ENCODE measurements at places on chromosomes 6 and 20.

GRCh38 chr6:165701564-165702354 lies 38.7 kb upstream of the PDE10A start:
- peaks cover 2% of the 10 kb centered on the region for H3K4me1 ChIP-seq
- no peaks in the 10 kb centered on the region for H3K27me3 ChIP-seq
- no peaks in the 10 kb centered on the region for H3K36me3 ChIP-seq
- no peak for DNase-seq

DNA sequence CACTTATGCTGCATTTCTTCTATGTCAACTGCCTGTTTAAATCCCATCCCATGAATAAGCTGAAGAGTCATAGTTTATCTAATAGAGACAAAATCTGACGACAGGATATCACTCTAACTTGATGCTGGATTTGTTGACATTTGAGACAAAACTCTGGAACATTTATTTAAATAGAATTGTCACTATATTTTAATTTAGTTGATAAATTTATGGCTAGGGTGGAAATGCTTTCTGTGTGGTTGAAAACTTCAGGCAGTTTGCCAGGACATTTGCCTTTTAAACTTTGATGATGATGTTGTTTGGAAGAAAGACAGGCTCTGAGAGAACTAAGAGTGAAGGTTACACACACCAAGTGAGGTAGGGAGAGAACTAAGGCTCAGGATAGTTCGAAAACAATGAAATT lies 68.1 kb downstream of the GJA1 start:
- H3K4me1 ChIP-seq, result peaks cover 3% of the 10 kb centered on the region
- H3K36me3 ChIP-seq, result no peaks in the 10 kb centered on the region

- H3K4me1 ChIP-seq, result no peaks in the 10 kb centered on the region
- H3K27ac ChIP-seq, result no peak overlapping the region
- no peak for DNase-seq
- no peaks in the 10 kb centered on the region for H3K36me3 ChIP-seq
Measured at GRCh38 chr6:130269969-130270635, 47.4 kb upstream of the SAMD3 start.

DNA sequence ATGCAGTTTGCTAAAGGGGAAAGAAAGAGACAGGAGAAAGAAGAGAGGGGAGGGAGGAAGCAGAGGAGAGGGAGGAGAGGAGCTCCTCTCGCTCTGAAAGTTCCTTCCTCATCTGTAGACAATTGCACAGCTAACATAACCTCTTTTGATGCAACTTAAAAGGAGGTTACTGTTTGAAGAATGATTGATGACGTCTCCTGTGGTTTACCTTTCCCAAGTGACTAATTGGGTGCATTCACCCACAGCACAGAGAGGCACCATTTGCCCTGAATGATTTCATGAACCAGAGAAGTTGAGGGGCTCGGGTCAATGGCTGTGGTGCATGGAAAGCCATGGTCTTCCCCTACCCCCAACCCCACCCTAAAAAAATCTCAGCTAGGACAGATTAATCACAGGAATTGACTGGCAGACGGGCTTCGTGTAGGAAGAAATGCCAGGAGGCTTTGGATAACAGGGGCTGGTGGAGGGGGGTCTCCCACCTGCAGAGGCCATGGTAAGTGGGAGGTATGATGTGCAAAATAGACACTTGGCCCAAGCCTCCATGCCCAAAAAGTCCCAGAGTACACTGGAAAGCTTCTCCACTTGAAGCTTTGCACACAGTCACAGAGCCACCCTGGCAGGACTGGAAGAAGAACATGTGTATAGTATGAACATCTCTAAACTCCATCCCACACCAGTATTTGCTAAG lies 213.7 kb downstream of the ANKRD60 start:
- no peaks in the 10 kb centered on the region for H3K36me3 ChIP-seq
- no peaks in the 10 kb centered on the region for H3K27me3 ChIP-seq
- DNase-seq, result no peak
- H3K4me3 ChIP-seq, result no peak overlapping the region
- peaks cover 16% of the 10 kb centered on the region for H3K4me1 ChIP-seq
- H3K27ac ChIP-seq, result no peak overlapping the region

- H3K4me1 ChIP-seq, result no peaks in the 10 kb centered on the region
- no peak overlapping the region for H3K4me3 ChIP-seq
- no peak overlapping the region for H3K27ac ChIP-seq
- no peaks in the 10 kb centered on the region for H3K36me3 ChIP-seq
- H3K27me3 ChIP-seq, result no peaks in the 10 kb centered on the region
Measured at GRCh38 chr6:15090745-15091384, 155.0 kb upstream of the JARID2 start.

DNA sequence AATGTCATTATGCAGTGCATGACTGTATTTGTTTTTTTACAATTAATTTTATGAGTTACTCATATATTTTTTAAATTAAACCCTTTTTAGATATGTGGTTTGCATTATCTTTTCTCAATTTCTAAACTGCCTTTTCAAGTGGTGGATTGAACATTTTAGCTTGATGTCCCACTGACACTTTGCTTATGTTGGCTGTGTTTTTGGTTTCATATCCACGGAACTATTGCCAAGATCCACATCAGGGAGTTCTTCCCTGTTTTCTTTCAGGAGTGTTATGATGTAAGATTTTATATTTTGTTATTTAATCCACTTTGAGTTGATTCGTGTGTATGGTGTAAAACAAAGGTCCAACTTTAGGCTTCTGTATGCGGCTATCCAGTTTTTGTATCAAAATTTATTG lies 1144.9 kb upstream of the EYS start:
- H3K4me3 ChIP-seq, result no peak overlapping the region
- H3K36me3 ChIP-seq, result no peaks in the 10 kb centered on the region
- no peaks in the 10 kb centered on the region for H3K27me3 ChIP-seq

DNA sequence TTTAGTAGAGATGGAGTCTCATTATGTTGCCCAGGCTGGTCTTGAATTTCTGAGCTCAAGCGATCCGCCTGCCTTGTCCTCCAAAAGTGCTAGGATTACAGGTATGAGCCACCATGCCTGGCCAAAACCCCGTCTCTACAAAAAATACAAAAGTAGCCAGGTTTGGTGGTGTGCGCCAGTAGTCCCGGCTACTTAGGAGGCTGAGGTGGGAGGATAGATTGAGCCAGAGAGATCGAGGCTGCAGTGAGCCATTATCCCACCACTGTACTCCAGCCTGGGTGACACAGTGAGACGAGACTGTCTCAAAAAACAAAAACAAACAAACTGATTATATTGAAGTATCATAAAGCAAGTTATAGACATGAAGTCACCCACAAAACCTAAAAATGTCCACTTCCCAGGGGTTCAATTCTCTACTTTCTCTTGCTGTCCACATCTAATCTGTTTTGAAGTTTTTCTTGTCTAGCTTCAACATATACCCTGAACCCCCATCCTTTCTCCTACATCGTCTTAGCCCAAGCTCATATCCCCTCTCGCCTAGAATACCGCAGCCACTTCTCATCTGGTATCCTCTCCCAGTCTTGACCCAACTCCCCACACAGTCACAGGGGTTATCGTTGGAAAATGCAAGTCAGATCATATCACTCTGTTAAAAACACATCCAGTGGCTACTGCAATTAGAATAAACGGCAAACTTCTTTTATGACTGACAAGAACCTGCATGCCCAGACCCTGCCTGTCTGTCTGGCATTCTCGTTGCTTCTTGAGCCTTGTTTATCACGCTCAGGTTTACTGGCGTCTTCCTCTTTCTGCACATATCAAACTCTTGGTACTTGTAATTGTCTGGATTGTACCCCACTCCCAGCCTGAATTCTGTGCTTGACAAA lies 20.1 kb upstream of the NCOA3 start:
- H3K4me1 ChIP-seq, result no peaks in the 10 kb centered on the region
- no peak overlapping the region for H3K27ac ChIP-seq
- H3K27me3 ChIP-seq, result no peaks in the 10 kb centered on the region
- H3K36me3 ChIP-seq, result no peaks in the 10 kb centered on the region

GRCh38 chr20:2101057-2101864 lies at the start of gene STK35:
TSS of gene STK35 (plus strand) at chr20:2101827. CDS start at chr20:2101882, 55 bp downstream.
- H3K4me3 ChIP-seq, result peak within 1 kb of the TSS; percentile 83
- H3K36me3 ChIP-seq, result no peaks in the 10 kb centered on the region
- peaks cover 6% of the 10 kb centered on the region for H3K4me1 ChIP-seq
- no peak for DNase-seq
- no peaks in the 10 kb centered on the region for H3K27me3 ChIP-seq

- no peak for DNase-seq
- H3K4me1 ChIP-seq, result no peaks in the 10 kb centered on the region
- no peak overlapping the region for H3K4me3 ChIP-seq
- no peaks in the 10 kb centered on the region for H3K36me3 ChIP-seq
- no peak overlapping the region for H3K27ac ChIP-seq
- no peaks in the 10 kb centered on the region for H3K27me3 ChIP-seq
Measured at GRCh38 chr6:91904586-91905164, 1317.8 kb upstream of the MAP3K7 start.

- DNase-seq, result no peak
- no peak overlapping the region for H3K27ac ChIP-seq
- H3K4me1 ChIP-seq, result no peaks in the 10 kb centered on the region
- no peaks in the 10 kb centered on the region for H3K36me3 ChIP-seq
- no peak overlapping the region for H3K4me3 ChIP-seq
Measured at GRCh38 chr20:33181482-33182093, 13.6 kb downstream of the BPIFA2 start.

DNA sequence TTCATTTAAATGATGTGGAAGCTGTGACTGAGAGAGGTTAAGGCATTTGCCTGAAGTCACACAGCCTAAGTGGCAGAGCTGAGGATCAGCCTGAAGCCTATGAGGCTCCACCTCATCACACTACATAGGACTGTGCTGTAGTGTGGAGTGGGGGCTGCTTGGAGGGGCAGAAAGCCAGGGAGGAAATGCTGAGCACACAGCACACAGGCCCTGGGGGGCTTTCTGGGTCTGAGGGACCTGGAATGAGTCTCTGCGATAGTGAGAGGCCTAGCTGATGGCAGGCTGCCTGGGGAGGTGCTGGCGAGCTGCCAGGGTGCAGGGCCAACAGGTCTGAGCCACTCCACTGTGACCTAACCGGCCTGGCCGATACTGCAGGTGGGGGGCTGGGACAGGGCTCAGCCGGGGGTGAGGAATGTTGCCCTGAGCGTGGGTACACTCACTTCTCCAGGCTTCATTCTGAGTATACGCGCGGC lies 2.2 kb upstream of the ARHGAP40 start:
- no peak overlapping the region for H3K4me3 ChIP-seq
- H3K36me3 ChIP-seq, result no peaks in the 10 kb centered on the region
- H3K27me3 ChIP-seq, result no peaks in the 10 kb centered on the region
- no peak for DNase-seq

GRCh38 chr20:54093423-54094267 lies 23.3 kb upstream of the BCAS1 start:
- H3K36me3 ChIP-seq, result no peaks in the 10 kb centered on the region
- DNase-seq, result no peak
- no peak overlapping the region for H3K27ac ChIP-seq
- H3K4me3 ChIP-seq, result no peak overlapping the region

DNA sequence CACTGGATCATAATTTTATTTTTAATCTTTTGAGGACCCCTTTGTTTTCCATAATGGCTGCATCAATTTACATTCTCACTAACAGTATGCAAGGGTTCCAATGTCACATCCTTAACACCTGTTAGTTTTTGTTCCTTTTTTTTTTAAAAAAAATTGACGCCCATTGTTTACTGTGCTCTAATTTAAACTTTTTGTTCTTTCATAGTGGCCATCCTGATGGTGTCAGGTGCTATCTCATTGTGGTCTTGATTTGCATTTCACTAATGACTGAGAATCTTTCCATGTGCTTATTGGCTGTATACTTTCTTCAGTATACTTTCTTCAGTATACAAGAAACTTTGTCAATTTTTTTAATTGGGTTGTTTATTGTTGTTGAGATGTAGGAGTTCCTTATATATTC lies 347.0 kb downstream of the RNGTT start:
- H3K4me3 ChIP-seq, result no peak overlapping the region
- H3K4me1 ChIP-seq, result no peaks in the 10 kb centered on the region
- H3K27ac ChIP-seq, result no peak overlapping the region
- no peak for DNase-seq
- no peaks in the 10 kb centered on the region for H3K27me3 ChIP-seq

DNA sequence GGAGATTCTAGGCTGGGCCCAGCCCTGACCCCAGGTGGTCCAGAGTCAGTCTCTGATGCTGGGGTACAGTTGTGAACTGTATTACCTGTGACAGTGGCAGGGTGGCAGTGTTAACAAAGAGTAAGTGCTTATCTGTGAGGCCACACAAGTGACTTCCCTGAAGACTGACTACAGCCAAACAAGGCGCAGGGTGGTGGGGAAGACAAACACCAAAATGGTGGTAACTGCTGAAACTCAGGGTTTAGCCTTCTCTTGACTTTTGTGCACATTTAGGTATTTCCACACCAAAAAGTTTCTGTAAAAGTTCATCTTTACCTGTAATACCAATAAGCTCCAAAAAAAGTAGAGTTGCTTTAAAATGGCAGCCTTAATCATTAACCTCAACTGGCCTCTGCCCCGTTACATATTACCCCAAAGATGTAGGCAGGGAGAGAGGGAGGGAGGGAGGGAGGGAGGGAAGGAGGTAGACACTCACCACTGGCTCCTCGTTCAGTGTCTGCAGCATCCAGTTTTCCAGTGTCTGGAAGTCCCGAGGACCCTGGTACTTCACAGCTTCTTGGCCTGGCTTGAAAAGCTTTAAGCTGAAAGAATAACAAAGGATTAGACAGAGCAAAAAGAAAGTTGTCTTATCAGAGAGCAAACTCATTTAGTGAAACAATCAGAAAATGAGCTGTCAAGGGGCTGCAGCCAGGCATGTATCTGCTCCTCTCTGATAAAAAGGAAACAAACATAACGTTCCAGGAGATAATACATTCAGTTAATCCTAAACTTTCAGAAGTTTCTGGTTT lies 11.3 kb downstream of the TXNDC5 start:
- no peak for DNase-seq
- no peaks in the 10 kb centered on the region for H3K27me3 ChIP-seq
- no peak overlapping the region for H3K4me3 ChIP-seq
- H3K4me1 ChIP-seq, result peaks cover 5% of the 10 kb centered on the region
- H3K36me3 ChIP-seq, result no peaks in the 10 kb centered on the region

- H3K4me3 ChIP-seq, result no peak overlapping the region
- no peaks in the 10 kb centered on the region for H3K4me1 ChIP-seq
Measured at GRCh38 chr6:159098636-159099106, 53.9 kb upstream of the TAGAP start.

GRCh38 chr6:139175389-139175948 lies 40.6 kb downstream of the HECA start:
- no peaks in the 10 kb centered on the region for H3K36me3 ChIP-seq
- no peaks in the 10 kb centered on the region for H3K27me3 ChIP-seq
- no peak overlapping the region for H3K27ac ChIP-seq
- peaks cover 3% of the 10 kb centered on the region for H3K4me1 ChIP-seq
- no peak for DNase-seq

GRCh38 chr6:45737331-45738056 lies 278.2 kb downstream of the CLIC5 start:
- no peak overlapping the region for H3K4me3 ChIP-seq
- H3K36me3 ChIP-seq, result no peaks in the 10 kb centered on the region
- H3K27me3 ChIP-seq, result no peaks in the 10 kb centered on the region
- H3K27ac ChIP-seq, result no peak overlapping the region
- peaks cover 5% of the 10 kb centered on the region for H3K4me1 ChIP-seq
